GM12891 (cell line): ENCODE measurements at places on chromosomes 1 and 21.

DNA sequence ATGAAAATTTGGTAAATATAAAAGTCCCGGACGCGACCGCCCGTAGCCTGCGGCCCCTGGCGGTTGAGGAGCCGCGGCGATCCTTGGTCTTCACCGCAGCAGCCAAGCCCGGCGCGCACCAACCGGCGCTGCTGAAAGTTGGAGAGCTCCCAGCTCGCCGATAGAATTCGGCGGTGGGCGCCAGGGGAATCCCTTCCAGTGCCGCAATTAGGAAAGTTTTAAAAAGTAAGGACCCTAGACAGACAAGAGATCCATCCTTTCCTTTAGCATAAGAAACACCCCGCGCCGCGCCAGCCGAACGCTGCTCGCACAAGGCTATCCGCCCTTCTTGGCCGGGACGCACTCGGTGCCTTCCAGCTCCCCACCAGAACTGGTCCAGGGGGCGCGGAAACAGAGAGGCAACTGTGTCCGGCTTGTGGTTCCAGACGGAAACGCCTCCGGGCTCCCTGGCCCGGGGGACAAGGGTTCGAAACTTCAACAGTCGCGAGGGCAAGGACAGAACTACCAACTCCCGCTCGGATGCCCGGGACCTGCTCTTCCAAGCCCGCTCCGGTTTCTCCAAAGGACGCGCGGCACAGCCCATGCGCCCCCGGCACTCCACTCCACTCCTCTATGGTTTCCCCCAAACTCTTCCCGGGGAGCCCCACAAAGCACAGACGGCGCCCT is 1.7 kb downstream of the FAM78B start:
- peak; percentile 36 for DNase-seq

DNA sequence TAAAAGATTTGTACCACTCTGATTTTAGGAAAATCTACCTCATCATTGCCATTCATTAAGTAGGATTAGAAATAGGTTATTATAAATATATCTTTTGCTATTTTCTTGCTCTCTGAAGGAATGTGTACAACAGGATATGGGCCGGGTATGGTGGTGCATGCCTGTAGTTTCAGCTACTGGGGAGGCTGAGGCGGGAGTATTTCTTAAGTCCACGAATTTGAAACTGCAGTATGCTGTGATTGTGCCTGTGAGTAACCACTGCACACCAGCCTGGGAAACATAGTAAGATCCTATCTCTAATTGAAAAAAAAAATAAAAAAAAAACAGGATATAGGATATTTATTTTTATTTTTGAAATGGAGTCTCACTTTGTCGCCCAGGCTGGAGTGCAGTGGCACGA is 50.0 kb downstream of the CLIC4 start:
- DNase-seq = no peak

GRCh38 chr1:67041841-67042503 is 12.0 kb downstream of the SLC35D1 start:
- DNase-seq = no peak

DNA sequence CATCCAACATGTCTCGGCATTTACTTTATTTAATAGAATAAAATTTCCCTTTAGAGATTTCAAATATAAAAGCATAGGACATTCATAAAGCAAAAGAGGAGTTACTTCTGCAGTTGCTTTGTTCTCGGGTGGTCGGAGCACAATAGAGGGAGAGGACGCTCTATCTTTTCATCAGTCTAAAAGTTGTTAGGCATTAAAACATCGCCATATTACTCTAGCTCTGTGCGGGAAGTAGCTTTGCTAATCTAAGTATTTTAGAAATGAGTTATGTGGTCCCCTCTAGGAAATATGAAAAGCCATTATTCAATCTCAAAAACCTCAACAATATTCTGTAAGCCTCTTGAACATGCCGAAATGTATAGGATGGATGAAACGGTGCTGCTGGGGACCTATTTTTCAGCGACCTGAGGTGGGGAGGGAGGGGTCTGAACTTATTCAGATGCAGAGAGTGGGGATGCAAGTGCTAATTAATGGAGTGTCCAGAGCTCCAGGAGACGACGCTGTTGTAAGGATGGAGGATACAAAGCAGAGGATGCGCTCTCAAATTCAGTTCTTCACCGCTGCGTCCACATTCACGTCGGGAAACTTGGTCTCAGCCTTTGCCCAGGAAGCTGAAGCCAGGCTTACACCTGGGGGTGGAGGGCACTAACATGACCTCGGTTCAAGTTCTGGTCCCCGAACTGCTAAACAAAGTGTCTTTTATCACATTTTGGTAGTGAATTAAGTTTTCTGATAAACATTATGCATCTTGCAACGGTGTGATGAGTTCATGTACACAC is 6.3 kb downstream of the CDKN2C start:
- no peak for DNase-seq

DNA sequence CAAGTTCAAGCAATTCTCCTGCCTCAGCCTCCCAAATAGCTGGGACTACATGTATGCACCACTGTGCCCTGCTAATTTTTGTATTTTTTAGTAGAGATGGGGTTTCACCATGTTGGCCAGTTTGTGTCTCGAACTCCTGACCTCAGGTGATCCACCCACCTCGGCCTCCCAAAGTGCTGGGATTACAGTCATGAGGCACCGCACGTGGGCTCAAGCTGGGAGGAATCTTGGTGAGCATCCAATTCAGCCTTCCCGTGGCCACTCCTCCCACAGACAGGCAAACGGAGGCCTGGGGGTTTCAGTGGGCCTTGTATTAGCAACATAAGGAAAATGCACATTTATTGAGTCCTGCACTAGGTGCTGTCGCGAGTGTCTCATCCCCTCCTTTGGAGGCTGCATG is 24.5 kb upstream of the VWA5B1 start:
- no peak for DNase-seq

DNA sequence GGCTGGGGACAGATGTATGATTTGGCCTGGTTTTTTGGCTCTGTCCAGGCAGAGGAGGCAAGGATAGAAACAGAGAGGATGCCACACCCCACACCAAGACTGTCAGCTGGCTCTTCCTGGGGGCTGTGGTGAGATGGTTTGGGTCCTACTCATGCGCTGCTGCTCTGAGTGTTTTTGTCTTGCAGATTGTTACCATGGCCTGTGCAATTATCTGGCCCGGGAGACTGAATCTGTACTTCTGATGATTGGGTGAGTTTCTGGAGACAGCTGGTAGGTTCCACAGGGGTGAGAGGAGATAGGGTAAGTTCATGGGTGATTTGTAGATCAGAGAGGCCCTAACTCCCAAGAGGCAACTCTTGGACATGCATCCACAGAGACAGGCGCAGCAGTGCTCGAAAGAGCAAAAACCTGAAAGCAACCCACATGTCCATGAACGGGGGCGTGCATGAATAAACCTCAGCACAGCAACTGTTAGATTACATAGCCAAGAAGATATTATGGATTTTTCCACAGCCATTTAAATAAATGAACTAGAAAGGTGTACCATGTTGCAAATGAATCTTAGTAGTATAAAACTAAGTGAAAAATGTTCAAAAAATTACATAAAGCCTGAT is 17.8 kb downstream of the AADACL4 start:
- no peak for DNase-seq

DNA sequence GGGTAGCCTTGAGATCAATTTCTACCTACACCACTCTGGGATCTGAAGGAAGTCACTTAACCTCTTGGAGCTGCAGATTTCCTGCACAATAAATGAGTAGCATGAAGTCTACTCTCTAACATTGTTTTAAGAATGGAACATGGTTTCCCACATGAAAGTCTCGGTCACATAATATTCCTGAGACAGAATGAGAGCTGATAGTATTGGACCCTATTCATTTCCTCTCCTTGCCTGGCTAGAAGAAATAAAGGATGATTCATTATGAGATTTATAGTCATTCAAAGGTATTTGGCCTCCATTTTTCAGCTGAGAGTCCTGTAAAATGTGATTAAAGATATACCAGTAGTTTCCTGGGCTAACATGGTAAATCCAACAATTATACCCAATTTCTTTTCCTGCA is 56.7 kb downstream of the ARHGAP29 start:
- DNase-seq = no peak

- no peak for DNase-seq
Observed at GRCh38 chr1:218394416-218394815, 49.3 kb downstream of the TGFB2 start.

DNA sequence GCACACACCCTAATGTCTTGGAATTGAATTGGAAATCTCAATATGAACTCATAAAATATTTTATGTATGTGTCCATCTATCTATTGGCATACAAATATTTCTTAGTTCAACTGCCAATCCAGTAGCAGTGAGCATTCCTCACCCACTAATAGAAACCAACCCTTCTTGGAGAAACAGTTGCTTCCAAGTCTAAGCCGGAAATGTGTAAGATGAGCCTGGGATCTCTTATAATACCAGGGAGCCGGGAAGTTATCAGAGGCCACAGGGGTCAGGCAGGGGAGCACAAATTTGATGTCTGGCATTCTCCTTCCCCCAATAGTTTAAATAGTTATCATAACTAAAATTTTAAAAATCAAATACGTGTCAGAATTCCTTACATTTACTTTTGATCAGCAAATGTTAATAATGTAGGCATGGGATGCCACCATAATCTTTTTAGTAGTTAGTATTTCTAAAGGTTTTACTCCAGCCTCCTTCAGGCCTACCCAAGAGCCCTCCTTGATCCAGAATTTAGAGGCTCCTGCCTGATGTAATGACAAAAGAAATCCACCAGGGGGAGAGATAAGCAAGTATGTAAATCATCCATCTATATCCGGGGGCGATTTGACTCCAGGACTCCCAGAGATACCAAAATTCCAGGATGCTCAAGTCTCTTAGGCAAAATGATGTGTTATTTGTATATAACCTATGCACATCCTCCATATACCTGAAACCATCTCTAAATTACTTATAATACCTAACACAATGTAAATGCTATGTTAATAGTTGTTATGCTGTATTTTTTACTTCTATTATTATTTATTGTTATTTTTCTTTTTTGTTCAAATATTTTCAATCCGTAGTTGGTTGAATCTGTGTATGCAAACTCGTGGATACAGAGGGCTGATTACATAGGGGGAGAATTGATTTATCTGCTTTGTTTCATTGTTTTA is 218.7 kb upstream of the COA6 start:
- DNase-seq = peak; percentile 17

- DNase-seq = no peak
Observed at GRCh38 chr1:111242805-111243523, 15.5 kb downstream of the CHI3L2 start.

DNA sequence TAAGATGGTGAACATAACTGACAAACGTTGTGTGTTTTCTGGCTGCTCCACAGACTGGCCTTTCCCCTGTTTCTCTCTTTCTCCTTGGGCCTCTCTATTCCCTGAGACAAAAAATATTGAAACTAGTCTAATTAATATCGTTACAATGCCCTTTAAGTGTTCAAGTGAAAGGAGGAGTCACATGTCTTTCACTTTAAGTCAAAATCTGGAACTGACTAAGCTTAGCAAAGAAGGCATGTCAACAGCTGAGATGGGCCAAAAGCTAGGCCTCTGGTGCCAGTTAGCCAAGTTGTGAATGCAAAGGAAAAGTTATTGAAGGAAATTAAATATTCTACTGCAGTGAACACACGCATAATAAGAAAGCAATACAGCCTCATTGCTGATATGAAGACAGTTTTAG is 32.2 kb upstream of the FCRL3 start:
- no peak for DNase-seq

GRCh38 chr1:112783059-112783458 is 67.9 kb upstream of the PPM1J start:
- no peak for DNase-seq

GRCh38 chr1:56468518-56468917 is 110.8 kb downstream of the PLPP3 start:
- no peak for DNase-seq

GRCh38 chr1:151553659-151554058 is 13.6 kb downstream of the TUFT1 start:
- no peak for DNase-seq

DNA sequence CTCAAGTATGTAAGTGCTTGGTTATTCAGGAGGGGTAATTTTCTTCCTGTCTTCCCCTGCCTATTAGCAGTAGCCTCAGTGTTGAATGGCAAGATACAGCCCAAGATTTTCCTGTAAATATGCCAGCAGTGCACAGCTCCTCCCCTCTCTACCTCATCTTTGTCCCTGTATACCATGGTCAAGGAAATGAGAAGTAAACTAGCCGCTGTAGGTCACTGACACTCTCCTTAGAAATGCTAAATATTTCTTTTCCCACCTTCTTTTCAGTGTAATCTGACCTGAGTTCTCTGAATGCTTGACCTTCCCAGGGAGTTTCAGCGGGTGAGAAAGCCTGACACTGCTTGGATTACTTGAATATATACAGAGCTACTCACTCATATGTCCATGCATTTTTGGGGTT is 84.1 kb upstream of the ZNF326 start:
- DNase-seq = no peak

GRCh38 chr1:52424231-52424636 is 19.8 kb downstream of the PRPF38A start:
- DNase-seq = no peak

DNA sequence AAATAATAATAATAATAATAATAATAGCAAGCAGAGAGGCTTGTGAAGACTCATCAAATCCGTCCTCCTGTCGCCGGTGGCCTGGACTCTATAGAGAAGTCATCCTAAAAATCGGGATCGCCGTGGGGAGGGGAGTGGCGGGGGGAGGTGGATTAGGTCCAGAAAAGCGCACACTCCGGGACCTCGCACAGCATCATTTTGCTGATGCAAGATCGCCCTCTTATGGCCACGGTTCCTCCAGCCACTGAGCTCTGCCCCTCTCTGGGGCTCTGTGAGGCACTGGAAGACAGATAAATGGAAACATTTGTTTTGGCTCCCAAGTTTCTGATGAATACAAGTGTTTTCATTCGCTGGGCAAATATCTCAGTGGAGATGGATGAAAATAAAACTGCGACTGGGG is 612.0 kb downstream of the MATN1 start:
- DNase-seq = peak; percentile 42

- DNase-seq = no peak
Observed at GRCh38 chr1:158932171-158932570, 819 bp downstream of the PYHIN1 start.

DNA sequence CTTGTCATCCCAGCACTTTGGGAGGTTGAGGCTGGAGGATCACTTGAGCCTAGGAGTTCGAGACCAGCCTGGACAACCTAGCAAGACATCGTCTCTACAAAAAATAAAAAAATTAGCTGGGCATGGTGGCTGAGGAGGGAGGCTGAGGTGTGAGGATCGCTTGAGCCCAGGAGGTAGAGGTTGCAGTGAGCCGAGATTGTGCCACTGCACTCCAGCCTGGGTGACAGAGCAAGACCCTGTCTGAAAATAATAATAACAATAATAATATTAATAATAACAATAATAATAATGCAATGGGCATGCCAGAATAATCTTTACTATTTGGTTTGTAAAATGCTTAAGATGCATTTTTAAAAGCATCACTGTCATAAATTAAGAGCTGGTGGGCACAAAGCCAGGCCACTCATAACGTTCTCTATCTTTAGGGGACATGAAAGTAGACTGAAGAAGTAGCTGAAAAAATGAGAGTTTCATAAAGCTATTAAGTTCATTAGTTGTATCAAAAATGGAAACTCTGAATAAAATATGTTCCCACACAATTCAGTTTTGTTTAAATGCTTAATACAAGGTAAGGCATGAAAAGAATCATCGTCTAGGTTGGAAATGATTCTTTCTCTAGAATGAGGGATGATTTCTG is 51.6 kb upstream of the ITPKB start:
- no peak for DNase-seq

- DNase-seq = no peak
Observed at GRCh38 chr1:245019910-245020486, 134.8 kb upstream of the KIF26B start.
